ENCODE measurements at places on chromosomes 16 and 17. TPM values are rescaled to one million over a fixed set of nuclear protein-coding genes. Genes with fewer than 3 reads are reported as not detected.
A peak's percentile ranks its signal among the peaks of the same experiment; 100 is the strongest.

DNA sequence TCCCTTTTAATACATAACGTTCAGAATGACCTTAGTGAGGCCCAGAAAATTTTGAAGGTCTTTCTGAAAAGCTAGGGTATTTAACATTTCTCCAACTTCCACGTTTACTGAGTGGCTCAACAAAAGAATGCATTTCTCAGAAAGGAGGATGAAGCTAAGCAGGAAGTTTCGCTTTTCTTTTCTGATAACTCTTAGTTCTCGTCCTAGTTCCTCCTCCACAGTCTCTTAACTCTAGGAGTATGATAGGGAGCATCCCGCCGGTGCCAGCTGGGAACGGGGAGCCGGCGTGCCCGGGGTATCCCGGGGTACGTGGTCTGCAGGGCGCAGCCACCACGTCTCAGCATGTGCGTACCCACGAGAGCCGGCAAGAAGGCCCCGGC is 363 bp downstream of the KARS1 start:
- no peak for DNase-seq

DNA sequence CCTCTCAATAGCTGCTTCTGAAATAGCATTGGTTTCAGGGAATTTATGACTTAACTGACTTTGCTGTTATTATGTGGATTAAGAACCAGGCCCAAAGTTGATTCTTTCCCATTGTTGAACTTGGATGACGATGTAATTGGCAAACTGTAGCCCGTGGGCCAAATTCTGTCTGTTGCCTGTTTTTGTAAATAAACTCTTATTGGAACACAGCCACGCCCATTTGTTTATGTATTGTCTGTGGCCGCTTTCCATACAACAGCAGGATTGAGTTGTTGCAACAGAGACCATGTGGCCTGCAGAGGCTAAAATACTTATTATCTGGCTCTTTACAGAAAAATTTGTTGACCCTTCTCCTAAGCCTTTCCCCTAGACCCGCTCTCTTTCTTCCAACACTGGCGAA is 31.6 kb downstream of the NTN1 start:
- DNase-seq = no peak

- no peak for DNase-seq
Measured at GRCh38 chr17:57017625-57018024, 39.7 kb downstream of the SCPEP1 start.

GRCh38 chr17:50853015-50853615 is 13.0 kb downstream of the TOB1 start:
- DNase-seq = no peak

GRCh38 chr16:2465653-2466415 is 5.3 kb upstream of the NTN3 start:
- DNase-seq = no peak

GRCh38 chr17:77253611-77254051 is 112.9 kb downstream of the SEC14L1 start:
- no peak for DNase-seq

GRCh38 chr17:43839670-43840108 is 6.7 kb upstream of the MPP3 start:
- no peak for DNase-seq

GRCh38 chr17:49861150-49861884 is 13.4 kb upstream of the TAC4 start:
- peak; percentile 77 for DNase-seq

- no peak for DNase-seq
Measured at GRCh38 chr16:12315330-12316136, 339.0 kb downstream of the SNX29 start.

GRCh38 chr16:85504242-85504641 is 108.9 kb upstream of the GSE1 start:
- DNase-seq = no peak

- DNase-seq = no peak
Measured at GRCh38 chr16:4898811-4899473, 38.0 kb downstream of the PPL start.

DNA sequence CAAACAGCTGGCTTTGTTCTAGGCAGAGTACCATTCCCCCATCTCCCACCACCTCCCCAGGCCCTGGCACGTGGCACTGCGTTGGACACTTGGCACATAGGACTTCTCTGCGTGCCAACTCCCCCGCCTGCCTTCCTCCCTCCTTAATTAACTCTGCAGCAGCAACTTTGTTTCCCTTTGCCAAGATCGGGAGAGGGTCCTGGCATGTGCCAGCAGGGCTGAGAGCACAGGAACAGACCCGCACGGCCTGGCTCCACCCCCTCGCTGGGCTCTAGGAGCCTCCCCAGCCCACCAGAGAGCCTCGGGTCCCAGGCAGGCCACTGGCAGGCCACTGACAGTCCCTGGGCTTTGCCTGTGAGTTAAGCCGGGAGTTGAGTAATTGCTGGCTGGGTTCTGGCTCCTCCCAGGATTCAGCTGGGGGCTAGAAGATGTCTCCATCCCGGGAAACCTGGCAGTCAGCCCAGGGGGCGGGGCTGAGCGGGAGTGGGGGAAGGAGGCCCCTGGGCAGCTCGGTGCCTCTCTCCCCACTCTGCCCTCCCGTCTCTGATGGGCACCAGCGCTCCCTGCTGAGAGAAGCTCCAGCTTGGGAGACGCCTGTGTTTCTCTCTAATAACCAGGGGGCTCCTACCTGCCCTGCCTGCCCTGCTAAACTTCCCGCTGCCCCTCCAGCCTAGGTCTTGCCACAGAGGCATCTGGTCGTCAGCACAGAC is 224.0 kb upstream of the TNRC6C start:
- peak; percentile 68 for DNase-seq

DNA sequence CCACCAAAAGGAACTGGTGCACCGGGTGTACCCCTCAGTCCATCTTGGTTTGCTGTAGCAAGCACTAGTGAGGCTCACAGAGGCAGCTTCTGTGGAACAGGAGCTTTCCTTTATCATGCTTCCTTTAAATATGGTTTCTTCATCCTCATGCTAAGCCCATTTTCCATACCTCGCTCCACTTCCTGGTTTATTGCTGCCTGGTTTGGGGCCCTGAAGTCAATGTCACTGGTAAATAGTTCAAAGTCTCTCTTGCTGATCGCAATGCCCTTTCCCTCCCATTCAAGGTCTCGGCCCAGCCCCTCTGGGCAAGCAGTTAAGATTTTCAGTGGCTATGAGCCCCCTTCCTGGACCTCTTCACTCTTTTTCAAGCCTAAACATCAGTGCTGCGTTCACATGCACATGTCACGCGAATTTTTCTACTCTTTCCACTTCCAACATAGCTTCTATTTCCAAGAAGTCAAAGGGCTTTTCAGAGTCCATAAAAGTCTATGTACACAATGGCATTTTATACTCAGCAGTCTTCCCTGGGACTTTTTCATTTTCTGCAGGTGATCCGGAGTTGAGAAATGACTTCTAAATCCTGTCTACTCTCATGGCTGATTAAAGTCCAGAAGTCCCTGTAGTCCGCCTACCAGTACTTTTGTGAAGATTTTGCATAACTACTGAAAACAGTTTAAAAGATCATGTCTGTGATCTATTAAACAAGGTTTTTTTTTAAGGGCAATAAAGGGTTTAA is 323.8 kb upstream of the ZFHX3 start:
- DNase-seq = no peak

GRCh38 chr16:30351586-30352419 is 3.3 kb downstream of the CD2BP2 start:
- DNase-seq = no peak

DNA sequence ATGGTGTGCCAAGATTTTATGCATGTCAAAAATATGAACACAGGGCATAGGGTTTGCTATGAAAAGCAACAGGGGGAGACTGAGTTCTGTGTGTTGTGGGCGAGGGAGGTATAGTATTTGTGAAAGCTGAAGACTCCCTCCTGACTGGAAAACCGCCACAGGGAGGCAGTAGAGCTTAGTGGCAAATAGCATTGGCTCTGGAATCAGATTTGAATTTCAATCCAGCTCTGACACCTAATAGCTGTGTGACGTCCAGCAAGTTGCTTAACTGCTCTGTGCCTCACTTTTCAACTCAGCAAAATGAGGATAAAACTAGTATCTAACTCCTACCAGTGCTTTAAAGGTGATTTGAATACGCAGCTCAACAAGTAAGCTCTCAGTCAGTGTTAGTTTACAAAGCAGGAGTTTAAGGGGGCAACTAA is 22.0 kb downstream of the KPNA2 start:
- DNase-seq = no peak

DNA sequence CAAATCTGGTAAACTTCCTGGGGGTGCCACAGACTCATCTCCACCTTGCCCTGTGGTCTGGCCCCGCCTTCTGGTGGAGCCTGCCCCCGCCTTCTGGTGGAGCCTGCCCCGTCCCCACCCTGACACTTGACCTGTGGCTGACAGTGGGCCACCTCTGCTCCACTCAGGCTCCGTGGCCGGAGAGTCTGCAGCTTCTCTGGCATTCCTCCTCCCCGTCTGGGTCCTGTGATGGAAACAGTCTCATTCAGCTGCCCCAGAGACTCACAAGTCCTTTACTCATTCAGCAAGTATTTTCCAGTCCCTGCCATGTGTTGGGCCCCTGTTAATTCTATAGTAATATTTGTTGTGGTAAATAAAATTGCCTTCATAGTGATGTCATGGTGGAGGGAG is 21.0 kb upstream of the G6PC1 start:
- DNase-seq = no peak

- no peak for DNase-seq
Measured at GRCh38 chr16:1206786-1207185, 18.3 kb downstream of the TPSG1 start.

GRCh38 chr17:46948544-46948943 is 25.6 kb downstream of the GOSR2 start:
- DNase-seq = no peak

- DNase-seq = no peak
Measured at GRCh38 chr17:6796887-6797490, 21.0 kb downstream of the FBXO39 start.

DNA sequence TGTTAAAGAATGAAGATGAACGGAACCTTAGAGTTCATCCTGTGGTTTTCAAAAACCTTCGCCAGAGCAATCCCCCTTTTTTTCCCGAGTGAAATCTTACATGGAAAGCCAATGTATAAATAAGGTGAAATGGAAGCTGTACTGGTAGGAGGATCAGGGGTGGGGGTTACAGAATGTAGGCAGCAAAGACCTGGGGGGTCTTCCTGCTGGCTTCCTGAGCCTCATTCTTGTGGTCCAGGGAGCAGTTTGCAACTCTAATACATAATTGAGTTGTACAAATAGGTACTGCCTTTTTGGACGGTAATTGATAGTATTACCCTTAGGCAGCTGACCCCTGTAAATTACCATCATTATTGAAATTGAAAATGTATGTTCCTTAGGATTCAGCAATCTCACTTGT is 34.1 kb downstream of the KSR1 start:
- DNase-seq = no peak

The CFAP97D1 gene
- total RNA-seq = 0.07 TPM

The PIPOX gene
- total RNA-seq = 57.2 TPM

The HS3ST3B1 gene
- 14.4 TPM for total RNA-seq

The CCL2 gene
- total RNA-seq = 3.1 TPM

The CSH1 gene
- total RNA-seq = not detected

The KRTAP4-6 gene
- total RNA-seq = not detected

The SCIMP gene
- total RNA-seq = not detected

The XAF1 gene
- not detected for total RNA-seq

The TBC1D3C gene
- total RNA-seq = not detected
